Lower leg skin (tissue), 4 donors: ENCODE measurements at places on chromosomes 5 and 9. TPM values are rescaled to one million over a fixed set of nuclear protein-coding genes. Genes with fewer than 3 reads are reported as not detected.

Gene HAPLN1
- not detected for total RNA-seq

Gene KCNV2
- total RNA-seq, result not detected

Gene SLC9A3
- 4.8 TPM for total RNA-seq

Gene FGF1
- total RNA-seq, result 0.63 TPM

Gene GPX3
- total RNA-seq, result 494 TPM

Gene ECM2
- 10.1 TPM for total RNA-seq

Gene NDUFS4
- 91.0 TPM for total RNA-seq

Gene PCDHB7
- 0.49 TPM for total RNA-seq

Gene SLCO6A1
- total RNA-seq, result not detected

Gene ROPN1L
- 0.71 TPM for total RNA-seq
